ENCODE measurements at places on chromosomes 5 and 9. TPM values are rescaled to one million over a fixed set of nuclear protein-coding genes. Genes with fewer than 3 reads are reported as not detected.

GRCh38 chr9:76586390-76587314 is 127.7 kb downstream of the GCNT1 start:
- no peak for DNase-seq

- no peak for DNase-seq
These were observed 24.0 kb upstream of the GRHPR start for GRCh38 chr9:37398464-37399025.

The CDX1 gene
- total RNA-seq, result not detected

The FOXD4L3 gene
- not detected for total RNA-seq

The PCDHA1 gene
- not detected for total RNA-seq

The MRPL41 gene
- total RNA-seq, result 26.0 TPM

The TEX10 gene
- total RNA-seq, result 26.5 TPM

The SLC9A3 gene
- 0.42 TPM for total RNA-seq

The LCN1 gene
- not detected for total RNA-seq

The PDCD1LG2 gene
- total RNA-seq, result 2.1 TPM

DNA sequence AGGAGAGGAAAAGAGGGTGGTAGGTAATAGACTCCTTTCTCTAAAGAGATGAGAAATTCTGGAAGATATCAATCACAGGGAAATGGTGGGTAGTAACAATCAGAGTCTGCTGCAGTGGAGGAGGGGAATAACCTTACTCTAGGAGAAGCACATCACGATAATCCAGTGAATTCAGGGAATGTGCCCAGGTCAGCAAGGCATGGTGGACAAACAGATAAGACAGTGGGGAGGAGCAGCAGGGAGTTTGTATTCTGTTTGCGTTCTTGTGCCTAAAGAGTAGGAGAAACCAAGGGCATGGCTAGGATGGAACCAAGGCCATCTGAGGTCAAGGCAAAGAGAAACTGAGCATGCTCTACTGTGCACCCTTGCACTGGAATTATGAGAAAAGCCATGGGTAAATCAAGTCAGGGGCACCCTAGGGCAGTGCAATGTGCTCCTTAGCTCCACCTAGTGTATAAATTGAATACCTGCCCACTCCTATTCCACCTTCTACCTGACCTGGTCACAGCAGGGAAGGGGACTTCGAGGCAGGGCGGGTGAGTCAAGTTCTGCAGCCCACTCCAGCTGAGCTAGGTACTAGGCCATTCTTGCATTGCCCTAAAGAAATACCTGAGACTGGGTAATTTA is 31.6 kb downstream of the RETREG1 start:
- no peak for DNase-seq

GRCh38 chr9:86282979-86283535 is 719 bp upstream of the ISCA1 start:
- no peak for DNase-seq

The C9orf78 gene
- 34.1 TPM for total RNA-seq

- no peak for DNase-seq
These were observed 73.2 kb downstream of the PIK3R1 start for GRCh38 chr5:68288707-68289134.

Data from activated B cell treated with CpG ODN at 0.5 μM for 24 hours (primary cell).